ENCODE measurements at places on chromosomes 5 and 9.

DNA sequence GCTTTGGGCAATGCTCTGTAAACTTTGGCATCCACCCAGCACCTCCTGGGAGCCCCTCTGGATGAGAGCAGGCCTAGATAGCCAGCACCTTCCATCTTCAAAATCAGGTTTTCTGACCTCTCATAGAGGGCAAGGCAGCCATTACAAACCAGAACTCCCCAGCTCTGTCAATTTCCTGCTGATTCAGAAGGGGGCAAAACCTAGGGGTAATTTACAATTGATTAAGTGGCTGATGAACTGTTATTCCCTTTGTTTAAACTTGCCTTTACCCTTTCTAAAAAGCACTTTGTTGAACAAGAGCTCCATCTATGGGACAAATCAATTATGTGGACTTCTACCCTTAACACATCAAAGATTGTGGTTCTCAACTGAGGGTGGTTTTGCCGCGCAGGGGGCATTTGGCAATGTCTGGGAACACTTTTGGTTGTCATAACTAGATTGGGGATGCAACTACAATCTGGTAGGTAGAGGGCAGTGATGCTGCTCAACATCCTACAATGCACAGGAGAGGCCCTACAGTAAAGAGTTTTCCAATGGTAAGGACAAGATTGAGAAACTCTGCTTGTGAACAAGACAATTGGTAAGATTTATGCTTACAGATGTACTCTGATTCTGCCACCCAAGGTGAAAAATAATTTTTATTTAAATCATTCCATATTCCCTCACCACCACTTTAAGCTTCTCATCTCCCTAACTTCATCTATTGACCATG is 184.1 kb downstream of the MARCHF11 start:
- DNase-seq, result no peak

GRCh38 chr5:31887556-31887955 is 248.6 kb downstream of the PDZD2 start:
- peak; percentile 52 for DNase-seq

GRCh38 chr9:91488341-91488740 is 64.7 kb upstream of the NFIL3 start:
- DNase-seq, result no peak

DNA sequence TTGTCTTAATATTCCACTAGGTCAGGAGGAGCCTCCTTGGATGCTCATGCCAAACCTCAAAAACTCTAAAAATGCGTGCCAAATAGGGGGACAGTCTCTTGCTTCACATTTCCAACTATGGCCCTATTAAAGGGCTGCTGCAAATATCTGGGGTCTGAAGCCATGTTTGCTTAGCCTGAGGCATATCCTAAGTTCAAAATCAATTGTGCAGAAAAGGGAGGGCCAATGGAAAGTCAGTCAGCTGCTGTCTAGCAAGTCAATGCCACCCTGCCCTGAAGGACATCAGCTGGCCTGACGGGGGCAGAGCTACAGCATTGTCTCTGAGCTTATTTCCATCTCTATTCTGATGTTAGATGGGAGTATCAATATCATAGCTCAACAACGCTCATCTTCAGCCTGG is 93.6 kb downstream of the SH3TC2 start:
- DNase-seq, result no peak

- no peak for DNase-seq
Measured at GRCh38 chr9:136412962-136413361, 2.5 kb downstream of the PMPCA start.

DNA sequence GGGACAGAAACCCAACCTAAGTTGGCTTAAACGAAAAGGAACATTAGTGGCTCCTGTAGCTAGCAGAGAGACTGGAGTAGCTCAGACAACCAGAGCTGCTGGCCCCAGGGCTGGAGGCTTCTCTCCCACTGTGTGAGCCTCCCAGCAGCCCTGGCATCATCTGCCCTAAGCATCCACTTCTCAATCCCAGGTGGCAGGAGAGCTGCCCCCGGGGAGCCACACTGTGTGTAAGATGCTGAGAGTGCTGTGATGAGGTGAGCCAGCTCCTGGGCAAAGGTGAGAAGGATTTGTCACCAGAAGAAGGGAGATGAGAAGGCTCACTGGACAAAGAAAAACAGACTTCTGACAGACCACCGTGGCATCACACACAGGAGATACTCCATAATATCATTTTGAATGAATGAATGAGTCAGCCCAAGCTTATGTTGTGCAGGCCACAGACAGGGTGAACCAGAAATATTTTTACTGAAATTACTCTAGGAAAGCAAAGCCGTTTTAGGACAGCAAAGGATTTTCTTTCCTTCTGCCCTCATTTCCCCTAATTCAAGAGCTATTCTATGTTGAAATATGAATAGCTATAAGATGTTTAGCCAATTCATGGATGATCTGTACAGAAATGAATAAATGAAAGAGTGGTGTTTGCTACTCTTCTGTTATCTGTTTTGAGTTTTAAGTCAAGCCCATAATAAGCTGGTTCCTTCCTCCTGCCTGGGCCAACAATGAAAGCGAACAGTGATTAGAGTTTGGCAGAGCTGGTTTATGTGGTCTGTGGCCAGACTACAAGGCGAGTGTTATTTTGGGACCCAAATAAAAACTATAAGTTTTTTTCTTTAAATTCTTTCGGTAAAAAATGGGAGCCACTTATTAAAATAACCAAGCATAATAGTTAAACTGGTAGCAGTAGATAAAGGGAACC is 57.4 kb upstream of the ECM2 start:
- DNase-seq, result no peak

DNA sequence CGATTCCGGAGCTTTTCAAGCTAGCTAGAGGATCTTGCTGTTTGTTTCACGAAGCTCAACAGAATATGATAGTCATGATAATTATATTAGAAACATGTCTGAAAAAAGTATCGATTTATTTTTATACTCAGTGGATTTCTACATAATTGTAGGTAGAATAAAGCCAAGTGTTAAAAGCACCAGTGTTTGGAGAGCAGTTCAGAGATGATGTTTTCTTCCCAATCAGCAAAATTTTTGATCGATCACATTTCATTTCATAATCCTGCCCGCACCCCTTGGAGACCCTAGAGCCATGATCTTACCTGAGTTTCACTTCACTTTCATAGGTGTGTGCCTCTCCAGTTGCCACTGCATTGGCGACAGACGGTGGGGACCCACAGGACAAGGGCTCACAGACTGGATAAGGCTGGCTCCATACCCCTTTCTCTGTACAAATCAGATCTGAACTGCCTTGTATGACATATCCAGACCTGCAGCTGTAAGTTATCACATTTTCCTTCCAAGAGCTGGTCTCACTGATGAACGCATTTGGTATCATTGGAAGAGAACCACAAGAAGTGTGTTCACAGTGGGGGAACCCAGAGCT is 68.3 kb upstream of the TXNDC8 start:
- no peak for DNase-seq

- peak; percentile 76 for DNase-seq
Measured at GRCh38 chr5:83035373-83036100, 41.7 kb downstream of the TMEM167A start.

DNA sequence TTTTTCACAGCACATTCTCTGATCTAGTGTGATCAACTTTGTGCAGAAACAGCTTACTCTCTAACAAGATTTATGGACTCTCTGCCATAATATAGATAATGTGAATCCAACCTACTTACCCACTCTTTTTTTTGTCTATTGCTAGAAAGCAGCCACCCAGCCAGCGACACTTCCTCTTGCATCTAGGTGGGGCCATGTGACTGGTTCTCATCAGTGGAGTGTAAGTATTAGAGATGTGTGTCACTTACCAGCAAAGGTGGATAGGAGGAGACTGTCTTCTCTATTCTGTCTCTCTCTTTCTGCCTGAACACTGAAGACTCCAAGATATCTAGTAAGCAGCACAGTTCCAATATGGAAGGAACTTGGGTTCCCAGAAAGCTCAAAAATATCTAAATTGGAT is 174.8 kb downstream of the MCTP1 start:
- DNase-seq, result no peak

- DNase-seq, result no peak
Measured at GRCh38 chr9:34176089-34176488, 2.8 kb upstream of the UBAP1 start.

GRCh38 chr9:2726650-2727340 is 9.5 kb downstream of the KCNV2 start:
- DNase-seq, result no peak

GRCh38 chr9:135067096-135067710 is 20.3 kb upstream of the OLFM1 start:
- DNase-seq, result no peak
